ENCODE measurements at places on chromosomes 11 and 22.

GRCh38 chr11:79661373-79661772, 220.5 kb upstream of the TENM4 start:
- no peak for DNase-seq

- DNase-seq = no peak
These were observed 22.0 kb downstream of the FAM181B start for GRCh38 chr11:82711648-82712047.

GRCh38 chr22:49627217-49628181, 200.2 kb downstream of the BRD1 start:
- DNase-seq = no peak

GRCh38 chr11:46991391-46991790, 54.8 kb downstream of the CSTPP1 start:
- no peak for DNase-seq

- DNase-seq = no peak
These were observed 29.2 kb downstream of the USP35 start for GRCh38 chr11:78217650-78218541.

- DNase-seq = no peak
These were observed 108.1 kb downstream of the TSPAN18 start for GRCh38 chr11:44834846-44835245.

DNA sequence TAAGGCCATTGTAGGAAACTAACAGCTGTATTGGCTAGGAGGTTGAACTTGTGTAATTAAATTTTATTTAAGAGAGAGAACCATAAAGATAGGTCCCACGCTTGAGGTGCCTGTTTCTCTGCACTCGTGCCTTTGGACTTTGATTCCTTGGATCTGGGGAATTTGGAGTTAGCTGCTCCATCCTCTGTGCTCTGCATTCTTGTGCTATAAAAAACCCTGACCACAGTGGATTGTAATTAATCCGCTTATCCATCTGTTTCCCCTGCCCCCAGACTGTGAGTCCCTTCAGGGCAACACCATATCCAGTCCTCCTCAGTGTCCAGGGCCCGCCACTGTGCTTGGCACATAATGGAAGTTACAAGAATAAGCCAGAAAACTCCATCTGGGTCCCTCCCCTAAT, 169.8 kb downstream of the SPON1 start:
- DNase-seq = no peak
